HFFc6 (cell line): ENCODE measurements at places on chromosomes 5 and 9.

- DNase-seq: no peak
Observed at GRCh38 chr9:79939819-79940218, 368.1 kb downstream of the TLE4 start.

- DNase-seq: no peak
Observed at GRCh38 chr5:90792725-90793124, 234.1 kb downstream of the ADGRV1 start.

GRCh38 chr5:7274203-7274602, 121.7 kb upstream of the ADCY2 start:
- DNase-seq: no peak

DNA sequence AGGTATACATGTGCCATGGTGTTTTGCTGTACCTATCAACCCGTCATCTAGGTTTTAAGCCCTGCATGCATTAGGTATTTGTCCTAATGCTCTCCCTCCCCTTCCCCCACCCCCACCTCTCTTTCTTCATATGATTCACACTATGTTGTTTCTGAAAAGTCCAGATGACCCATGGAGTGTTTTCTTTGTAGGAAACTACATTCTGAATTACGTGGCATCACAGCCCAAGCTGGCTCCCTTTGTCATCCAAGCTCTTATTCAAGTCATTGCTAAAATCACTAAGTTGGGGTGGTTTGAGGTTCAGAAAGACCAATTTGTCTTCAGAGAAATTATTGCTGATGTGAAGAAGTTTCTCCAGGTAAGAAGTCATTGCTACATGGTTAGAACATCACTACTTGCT, 30.4 kb downstream of the RANBP17 start:
- peak; percentile 60 for DNase-seq

DNA sequence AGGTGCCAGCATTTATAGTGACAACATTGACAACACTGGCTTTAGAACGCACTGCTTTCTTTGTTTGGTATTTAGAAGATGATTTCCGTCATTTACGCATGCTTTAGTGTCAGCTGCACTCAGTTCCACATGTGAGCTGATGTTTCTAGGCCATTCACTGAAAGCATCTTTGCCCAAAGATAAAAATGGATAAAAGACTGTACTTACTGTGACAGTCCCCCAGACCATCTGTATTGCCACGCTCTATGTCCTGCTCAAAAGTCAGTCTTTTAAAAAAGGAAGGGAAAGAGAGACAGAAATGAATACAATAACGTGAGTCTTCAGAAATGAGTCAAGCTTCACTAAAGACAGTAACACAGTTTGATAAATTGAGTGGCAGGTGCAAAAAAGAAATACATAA, 99.3 kb downstream of the SEMA6A start:
- no peak for DNase-seq

- DNase-seq: peak; percentile 65
Observed at GRCh38 chr9:93116072-93116961, 17.7 kb downstream of the NINJ1 start.

GRCh38 chr9:97697837-97698236, 697 bp upstream of the XPA start:
- DNase-seq: no peak

- DNase-seq: no peak
Observed at GRCh38 chr5:17114233-17114632, 103.2 kb upstream of the BASP1 start.

- no peak for DNase-seq
Observed at GRCh38 chr5:142847898-142848790, 78.0 kb downstream of the ARHGAP26 start.

- no peak for DNase-seq
Observed at GRCh38 chr5:122130152-122130551, 806 bp downstream of the ZNF474 start.

GRCh38 chr5:31449174-31449573, 82.7 kb downstream of the DROSHA start:
- DNase-seq: peak; percentile 53

DNA sequence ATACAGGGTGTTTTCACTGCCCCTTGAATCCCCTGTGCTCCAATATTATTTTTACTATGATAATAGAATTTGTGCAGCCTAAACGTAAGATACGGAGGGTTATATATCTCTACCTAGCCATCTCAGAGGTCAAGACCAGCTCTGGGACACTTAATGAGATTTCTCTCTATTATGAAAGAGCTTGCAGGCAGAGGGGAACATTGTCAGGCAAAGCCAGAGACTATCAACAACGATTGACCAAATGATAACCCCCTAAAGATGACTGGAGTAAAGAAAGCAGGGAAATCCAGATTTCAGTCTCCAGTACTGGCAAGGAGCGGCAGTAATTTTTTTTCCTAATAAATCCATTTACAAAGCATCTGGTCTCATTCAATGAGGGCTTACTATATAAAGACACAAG, 59.8 kb upstream of the LPAR1 start:
- DNase-seq: no peak

GRCh38 chr5:72507231-72507906, at the start of gene ZNF366:
Gene ZNF366 (minus strand): TSS chr5:72507410. CDS start chr5:72461496, 45,914 bp downstream.
- DNase-seq: no peak

- no peak for DNase-seq
Observed at GRCh38 chr9:77632652-77633051, 15.5 kb downstream of the GNA14 start.

DNA sequence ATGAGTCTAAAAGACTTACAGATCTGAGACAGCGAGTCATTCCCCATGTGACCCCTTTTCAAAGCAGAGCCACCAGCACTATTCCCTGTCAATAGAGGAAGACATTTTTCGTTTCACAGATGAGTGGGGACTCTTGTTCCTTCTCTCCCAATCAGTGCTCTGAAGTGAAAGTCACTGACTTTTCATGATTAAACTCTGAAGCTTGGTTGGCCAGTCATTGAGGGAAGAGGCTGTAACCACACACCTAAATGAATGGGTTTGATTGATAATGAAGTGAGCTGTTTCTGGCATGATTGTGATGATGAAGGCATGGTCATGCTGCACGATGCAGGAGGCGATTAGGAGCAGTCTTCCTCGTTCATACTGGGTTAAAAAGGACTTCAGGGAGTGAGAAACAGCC, 171.9 kb downstream of the ZNF462 start:
- DNase-seq: no peak

GRCh38 chr5:27472871-27473270, 434.5 kb upstream of the CDH9 start:
- DNase-seq: no peak

DNA sequence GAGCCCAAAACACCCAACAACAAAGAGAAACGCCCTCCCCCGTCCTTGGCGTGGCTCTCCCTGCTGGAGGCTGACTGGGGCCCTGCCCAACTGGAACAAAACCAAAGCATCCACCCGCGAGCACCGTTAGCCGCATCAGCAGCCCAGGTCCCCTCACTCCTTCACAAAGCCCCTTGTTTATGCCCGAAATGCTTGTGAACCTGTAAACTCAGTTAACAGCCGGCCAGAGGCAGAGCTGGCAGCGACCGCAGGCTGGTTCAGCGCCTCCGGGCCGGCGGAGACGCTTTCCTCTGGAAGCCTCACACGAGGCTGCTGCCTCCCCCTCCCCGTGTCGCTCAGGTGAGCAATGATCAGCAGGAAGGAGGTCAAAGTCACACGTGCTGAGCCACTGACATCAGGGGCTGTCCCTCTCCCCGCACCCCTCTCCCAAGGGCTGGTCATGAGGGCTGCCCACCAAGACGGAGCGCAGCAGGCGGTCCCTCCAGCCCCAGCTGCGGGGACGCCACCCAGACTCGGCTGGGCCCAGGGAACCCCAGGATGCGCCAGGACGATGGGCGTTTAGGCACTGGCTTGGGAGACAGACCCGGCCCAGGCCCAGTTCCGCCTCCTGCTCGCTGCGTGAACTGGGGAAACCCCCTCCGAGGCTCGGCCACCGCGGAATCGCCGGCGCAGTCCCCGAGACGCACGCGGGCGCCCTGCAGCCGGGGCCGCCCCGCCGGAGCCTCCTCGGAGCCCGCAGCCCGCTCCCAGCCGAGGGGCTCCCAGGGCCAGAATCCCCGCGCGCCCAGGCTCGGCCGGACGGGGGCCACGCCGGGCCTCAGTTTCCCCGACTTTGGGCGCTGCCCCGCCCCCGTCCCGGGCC, 563 bp downstream of the SNAPC4 start:
- no peak for DNase-seq

GRCh38 chr5:6634788-6635430, 1.7 kb downstream of the SRD5A1 start:
- peak; percentile 8 for DNase-seq

DNA sequence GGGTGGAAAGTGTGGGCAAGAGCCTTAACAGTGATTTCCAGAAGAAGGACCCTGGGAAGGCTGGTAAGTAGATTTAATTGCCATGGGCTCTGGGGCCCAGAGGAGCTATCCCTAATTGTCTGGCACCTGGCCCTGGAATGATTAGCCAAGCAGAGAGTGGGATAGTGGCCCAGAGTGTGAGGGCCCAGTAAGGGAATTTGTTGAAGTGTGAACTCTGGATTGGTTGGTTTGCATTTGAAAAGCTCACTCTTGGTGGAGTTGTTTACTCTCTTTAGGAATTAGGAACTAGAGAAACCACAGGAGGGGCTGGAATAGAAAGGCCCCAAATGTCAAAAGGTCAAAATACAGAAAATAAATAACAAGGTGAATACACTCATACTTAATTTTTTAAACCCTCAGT, 207.1 kb downstream of the GABRG2 start:
- DNase-seq: no peak

GRCh38 chr9:36603006-36603405, 30.3 kb downstream of the MELK start:
- peak; percentile 41 for DNase-seq

DNA sequence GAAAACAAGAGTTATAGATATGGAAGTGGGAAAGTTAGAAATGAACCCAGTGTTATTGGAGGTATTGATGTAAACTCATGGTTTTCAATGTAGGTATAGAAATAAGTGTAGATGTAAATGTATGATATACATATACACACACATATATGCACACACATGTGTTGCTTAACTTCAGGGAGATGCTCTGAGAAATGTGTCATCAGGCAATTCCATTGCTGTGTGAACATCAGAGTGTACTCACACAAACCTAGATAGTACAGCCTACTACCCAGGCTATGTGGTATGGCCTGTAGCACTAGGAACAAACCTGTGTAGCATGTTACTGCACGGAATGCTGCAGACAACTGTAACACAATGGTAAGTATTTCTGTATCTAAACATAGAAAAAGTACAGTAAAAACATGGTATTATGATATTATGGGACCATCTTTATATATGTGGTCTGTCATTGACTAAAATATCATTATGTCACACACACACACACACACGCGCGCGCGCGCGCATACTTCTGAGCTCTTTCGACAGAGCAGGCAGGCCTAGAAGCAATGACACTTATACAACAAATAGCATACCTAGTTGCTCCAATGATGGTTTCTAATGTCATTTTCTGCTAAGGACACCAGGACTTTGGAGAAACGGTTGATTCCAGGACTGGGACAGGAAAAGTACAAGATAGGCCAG, 86.6 kb downstream of the MACROH2A1 start:
- DNase-seq: no peak

- DNase-seq: no peak
Observed at GRCh38 chr9:127129718-127130085, 7.3 kb upstream of the ANGPTL2 start.

GRCh38 chr9:35829084-35829763, at the start of gene TMEM8B:
Gene TMEM8B (plus strand): TSS chr9:35829228. CDS start chr9:35829448, 220 bp downstream.
- DNase-seq: peak; percentile 79

DNA sequence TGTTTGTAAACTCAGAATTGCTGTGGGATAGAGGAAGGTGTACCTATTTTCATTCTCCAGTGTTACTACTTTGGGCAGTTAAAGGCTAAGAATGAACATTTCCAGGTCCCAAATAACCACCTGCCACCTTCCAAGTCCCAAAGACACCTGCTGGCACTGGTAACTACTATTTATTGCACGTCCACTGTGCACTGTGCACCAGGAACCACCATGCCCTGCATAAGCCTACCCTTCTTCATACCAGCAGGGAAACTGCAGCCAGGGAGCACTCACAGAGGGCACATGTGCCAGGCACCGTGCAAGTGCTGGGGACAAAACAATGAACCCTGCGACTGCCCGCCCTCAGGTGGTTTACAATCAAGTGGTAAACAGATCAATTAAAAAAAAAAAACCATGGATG, 34.9 kb downstream of the RAPGEF1 start:
- DNase-seq: no peak

- DNase-seq: no peak
Observed at GRCh38 chr5:71693828-71694427, 25.1 kb upstream of the CARTPT start.

DNA sequence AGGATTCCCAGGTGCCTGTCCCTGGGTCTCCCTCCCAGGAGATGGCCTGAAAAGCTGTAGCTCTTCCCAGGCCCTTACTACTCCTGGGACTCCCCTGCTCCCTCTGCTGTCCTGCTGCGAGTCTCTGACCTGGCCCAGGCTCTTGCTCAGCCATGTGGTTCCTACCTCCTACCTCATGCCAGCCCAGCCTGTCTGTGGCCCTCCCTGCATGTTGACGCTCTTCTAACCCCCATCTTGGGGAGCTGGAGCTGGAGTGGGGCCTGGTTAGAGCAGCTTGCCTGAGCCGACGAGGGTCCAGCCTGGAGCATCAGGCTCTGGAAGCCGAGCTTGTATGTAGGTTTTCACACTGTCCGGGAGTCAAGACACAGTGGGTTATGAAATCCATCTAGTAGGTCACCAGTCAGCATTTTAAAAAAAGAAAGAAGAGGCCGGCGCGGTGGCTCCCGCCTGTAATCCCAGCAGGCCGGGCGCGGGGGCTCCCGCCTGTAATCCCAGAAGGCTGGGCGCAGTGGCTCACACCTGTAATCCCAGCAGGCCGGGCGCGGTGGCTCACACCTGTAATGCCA, 244.4 kb downstream of the FANCC start:
- no peak for DNase-seq

- no peak for DNase-seq
Observed at GRCh38 chr5:91168859-91169258, 214.3 kb downstream of the ARRDC3 start.

- DNase-seq: no peak
Observed at GRCh38 chr9:4042991-4043390, 256.9 kb downstream of the GLIS3 start.

DNA sequence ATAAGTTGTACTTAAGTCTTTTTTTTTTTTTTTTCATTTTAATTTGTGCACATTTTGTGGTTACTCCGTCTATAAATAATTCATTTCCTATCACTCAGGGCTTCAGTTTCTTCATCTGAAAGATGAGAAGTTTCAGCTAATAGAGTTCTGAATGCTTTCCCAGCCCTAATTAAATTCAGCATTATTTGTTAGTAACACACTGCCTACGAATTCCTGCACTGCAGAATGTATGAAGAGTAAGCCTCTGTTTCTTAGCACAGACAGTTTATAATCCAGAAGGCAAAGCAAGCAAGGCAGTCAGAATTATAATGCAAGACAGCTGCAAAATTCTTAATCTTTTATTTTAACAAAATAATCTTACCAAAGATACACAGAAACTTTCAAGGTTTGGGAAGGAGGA, 138.0 kb upstream of the GHR start:
- DNase-seq: no peak

DNA sequence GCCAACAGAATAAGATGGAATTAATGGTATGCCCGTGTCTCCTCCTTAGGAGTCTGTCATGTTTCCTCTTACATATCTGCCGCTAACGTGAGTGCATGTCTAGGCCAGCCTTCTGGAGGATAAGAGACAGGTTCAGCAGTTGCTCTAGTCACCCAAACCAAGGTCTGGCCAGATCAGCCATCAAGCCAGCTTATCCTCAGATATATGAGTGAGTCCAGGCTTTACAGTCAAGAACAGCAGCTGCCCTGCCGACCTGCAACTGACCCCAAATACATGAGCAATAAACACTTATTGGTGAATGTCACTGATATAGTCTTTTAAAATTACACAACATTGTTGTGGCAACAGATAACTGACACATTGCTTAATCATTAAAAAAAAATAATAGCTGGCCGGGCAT, 123.5 kb downstream of the TSSK1B start:
- DNase-seq: no peak

GRCh38 chr5:129133553-129133952, 39.0 kb downstream of the ISOC1 start:
- no peak for DNase-seq
